ENCODE measurements at places on chromosomes 4 and X. TPM values are rescaled to one million over a fixed set of nuclear protein-coding genes. Genes with fewer than 3 reads are reported as not detected.

The MFAP3L gene
- total RNA-seq = 0.25 TPM

- DNase-seq = no peak
These were observed 435.5 kb downstream of the GABRG1 start for GRCh38 chr4:45688341-45688740.

DNA sequence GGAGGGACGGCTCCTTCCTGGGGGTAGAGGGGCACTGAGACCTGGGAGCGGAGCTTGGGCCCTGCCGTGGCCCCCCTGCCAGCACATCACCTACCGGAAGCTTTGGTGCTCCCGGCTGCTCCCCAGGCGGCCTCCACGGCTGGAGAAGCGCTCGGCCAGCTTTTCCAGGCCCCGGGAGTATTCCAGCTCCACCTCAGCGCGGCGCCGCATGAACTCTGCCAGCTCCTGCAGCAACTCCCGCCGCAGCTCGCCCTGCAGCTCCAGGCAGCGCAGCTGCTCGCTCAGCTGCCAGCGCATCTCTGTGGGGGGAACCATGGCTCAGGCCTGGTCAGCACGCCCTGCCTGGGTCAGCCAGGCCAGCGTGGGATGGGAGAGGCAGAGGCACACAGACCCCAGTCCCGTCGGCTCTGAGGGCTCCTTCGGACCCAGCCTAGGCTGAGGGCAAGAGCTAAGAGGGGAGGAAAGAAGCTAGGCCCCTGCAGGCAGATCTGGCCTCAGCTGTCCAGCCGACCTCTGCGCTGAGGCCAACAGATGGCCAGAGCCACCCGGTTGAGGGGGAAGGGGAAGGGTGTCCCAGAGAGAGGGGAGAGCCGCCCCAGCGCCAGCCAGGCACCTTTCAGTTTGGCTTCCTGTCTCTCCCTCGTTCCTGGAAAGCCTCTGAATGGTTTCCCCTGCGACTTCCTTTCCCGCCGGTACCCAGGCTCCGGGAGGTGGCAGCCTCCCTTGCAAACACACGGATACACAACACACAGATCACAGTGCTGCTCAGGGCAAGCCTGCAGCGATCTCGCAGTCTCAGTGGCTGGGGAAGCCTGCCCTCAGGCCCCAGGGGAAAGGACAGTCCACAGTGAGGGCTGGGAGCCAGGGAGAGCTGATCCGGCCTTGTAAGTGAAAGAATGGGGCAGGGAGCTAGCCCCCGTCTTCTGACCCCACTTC, 4.3 kb downstream of the ARHGAP4 start:
- DNase-seq = no peak

GRCh38 chr4:9989918-9990635, 31.2 kb downstream of the SLC2A9 start:
- DNase-seq = no peak

- no peak for DNase-seq
These were observed 4.7 kb downstream of the SLIT2 start for GRCh38 chr4:20256381-20256881.

DNA sequence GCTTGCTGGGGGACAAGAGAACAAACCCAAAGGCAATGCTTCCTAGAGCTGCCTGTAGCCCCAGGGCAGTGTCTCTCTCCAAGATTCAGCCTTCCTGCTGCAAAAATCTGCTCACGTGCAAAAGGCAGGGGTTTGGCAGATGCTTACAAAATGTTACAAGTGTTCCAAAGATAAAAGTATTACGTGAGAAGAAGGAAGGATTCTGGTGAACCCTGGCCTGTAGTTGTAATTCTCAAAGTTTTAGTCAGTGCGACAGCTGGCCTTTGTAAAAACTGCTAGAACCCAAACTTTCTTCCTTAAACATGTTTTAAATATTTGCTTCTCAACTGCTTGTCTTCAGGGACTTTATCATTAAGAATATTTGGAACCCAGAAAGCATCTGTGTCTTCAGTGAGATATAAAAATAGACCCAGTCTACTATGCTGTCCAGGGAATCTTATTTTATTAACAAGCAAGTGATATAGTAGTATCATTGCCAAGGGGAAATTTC, 232.3 kb downstream of the FRMPD4 start:
- no peak for DNase-seq

DNA sequence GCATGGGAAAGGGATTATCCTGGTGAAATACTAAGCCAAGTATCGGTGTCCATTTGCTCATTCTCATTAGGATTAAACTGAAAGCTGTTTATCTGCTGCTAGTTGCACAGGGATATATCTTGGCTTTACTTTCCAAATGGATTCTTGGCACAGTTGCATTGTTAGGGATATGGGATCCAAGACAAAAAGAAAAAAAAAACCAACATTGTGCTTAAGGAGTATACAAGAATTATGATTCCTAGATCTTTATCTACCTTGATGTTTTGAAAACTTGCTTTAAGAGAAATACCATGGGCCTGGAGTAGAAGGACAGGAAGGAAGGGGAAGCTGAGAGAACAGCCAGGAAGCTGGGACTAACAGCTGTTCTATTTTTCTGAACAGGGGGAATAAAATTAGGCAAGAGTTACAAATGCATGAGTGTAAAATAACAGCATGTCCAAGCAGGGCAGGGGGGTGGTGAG, 107.6 kb downstream of the ATXN3L start:
- DNase-seq = no peak
